SW 1271 (cell line): ENCODE measurements at places on chromosomes 12 and 14.

DNA sequence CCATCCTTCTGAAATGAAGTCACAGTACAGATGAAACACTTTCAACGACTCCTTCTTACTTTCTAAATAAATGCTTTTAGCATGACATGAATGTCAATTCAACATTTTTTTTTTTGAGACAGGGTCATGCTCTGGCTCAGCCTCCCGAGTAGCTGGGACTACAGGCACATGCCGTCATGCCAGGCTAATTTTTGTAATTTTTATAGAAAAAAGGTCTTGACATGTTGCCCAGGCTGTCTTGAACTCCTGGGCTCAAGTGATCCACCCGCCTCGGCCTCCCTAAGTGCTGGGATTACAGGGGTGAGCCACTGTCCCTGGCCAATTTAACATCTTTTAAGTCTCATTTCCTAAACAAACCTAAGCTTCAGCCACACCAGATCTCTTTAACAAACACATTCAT, 16.4 kb downstream of the GALNT6 start:
- no peak for DNase-seq

DNA sequence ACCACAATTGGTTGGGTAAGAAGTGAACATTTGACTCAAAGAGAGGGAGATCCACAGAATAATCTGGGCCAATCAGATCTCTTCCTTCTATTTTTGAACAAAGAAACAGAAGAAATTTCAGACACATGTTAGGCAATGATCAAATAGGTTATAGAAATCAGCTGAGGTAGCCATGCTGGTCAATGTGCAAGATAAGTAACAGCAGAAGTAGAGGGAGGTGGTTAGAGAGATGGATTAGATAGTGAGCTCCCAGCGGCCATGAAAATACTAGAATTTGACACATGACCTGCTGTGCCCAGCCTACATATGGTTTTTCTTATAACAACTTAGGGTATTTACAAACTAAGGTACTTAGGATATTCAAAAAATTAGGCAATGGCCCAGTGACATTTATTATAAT, 230.9 kb upstream of the ARID2 start:
- DNase-seq, result no peak

- DNase-seq, result no peak
These were observed 49.4 kb downstream of the CD9 start for GRCh38 chr12:6249580-6249979.

- no peak for DNase-seq
These were observed 3.8 kb downstream of the MLH3 start for GRCh38 chr14:75047506-75047905.

DNA sequence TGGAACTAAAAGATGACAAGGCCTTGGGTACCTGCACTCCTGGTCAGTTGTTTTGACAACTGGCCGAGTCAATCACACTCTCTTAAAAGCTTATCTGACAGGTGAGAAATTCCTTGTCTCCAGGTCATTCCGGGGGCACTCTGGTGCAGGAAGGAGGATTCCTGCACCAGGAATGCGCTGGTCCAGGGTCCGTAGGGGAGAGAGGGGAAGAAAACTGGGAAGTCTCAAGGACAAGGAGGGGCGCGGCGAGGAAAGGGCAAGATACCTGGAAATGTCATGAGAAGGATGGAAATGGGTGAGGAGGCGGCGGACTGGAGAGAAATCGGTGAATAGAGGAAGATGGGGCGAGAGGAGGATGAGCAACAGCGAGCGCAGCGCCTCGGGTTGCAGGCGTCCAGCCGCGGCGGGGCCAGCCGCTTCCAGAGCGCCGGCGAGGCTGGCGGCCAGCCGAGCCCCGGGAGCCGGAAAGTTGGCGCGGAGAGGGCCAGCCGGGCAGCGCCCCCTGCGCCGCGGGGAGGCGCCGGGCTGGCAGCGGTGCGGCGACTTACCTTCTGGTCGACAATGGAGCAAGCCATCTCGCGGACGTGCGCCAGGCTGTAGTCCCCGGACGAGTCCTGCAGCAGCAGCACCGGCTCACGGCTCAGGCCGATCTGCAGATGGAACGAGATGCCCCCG, 809 bp downstream of the PRKD1 start:
- DNase-seq, result no peak

- no peak for DNase-seq
These were observed 53.8 kb downstream of the PLEKHG3 start for GRCh38 chr14:64758025-64758521.

- DNase-seq, result no peak
These were observed 234.0 kb downstream of the ETNK1 start for GRCh38 chr12:22858849-22859570.

- no peak for DNase-seq
These were observed 4.7 kb downstream of the NAB2 start for GRCh38 chr12:57093415-57094207.

DNA sequence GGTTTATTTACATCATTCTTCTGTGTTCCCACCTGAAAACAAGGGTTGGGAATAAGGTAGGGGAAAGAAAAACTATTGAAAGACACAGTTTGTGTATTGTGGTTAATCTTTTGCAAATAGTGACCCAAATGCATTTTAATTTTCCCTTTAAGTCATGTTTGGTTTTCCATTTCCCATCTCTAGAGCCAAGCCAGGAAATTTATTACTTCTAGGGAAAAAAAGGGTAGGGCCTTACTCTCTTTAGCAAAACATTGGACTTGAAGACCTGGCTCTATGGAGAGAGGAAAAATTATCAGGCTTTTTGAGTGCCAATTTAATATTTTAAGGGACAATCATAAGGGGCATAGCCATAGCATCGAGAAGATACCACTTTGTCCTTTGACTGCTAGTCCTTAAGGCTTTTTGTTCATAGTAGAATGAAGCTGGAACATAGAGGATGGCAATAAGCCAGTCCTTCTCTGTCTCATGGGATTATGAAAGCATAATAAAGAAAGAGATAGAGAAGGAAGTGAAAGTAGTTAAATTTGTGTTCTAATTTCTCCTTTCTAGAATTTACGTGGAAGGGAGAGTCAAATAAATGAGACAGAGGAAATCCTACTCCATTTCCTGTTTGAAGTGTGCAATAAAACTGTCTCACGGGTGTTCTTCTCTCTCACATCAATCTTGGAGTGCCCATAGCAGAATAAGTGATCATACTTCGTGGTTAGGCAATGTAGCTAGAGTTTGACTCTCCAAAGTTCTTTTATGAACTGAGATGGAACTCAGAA, 50.9 kb upstream of the PPFIA2 start:
- no peak for DNase-seq

GRCh38 chr14:106879241-106879640, 1352.9 kb downstream of the TMEM121 start:
- DNase-seq, result peak; percentile 52

DNA sequence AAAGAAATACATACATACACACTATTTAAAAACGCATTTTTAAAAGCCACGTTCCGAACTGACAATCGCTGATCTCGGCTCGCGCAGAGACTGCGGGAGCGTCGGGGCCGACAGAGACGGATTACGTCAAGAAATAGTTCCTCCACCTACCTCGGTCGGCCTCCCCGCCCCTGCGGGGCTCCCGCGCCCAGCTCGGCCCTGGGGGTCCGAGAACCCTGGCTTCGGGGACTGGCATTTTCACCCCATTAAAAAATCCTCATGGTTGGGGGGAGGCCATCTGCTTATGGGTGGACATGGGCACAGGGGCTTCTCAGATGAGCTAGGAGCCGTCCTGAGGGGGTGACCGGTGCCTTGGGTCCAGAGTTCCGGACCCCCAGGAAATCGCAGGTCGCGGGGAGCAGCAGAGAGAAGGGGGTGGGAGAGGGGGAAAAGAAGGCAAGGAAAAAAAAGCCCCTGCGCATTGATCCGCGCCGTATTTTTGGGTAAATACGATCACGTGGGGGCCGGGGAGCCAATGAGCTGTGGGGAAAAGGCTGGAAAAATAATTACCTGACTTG, 324 bp upstream of the HOXC9 start:
- DNase-seq, result peak; percentile 38

DNA sequence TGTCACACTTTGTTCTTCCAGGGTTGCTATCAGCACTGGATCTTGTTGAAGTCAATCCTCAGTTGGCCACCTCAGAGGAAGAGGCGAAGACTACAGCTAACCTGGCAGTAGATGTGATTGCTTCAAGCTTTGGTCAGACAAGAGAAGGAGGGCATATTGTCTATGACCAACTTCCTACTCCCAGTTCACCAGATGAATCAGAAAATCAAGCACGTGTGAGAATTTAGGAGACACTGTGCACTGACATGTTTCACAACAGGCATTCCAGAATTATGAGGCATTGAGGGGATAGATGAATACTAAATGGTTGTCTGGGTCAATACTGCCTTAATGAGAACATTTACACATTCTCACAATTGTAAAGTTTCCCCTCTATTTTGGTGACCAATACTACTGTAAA, 23.7 kb downstream of the VTI1B start:
- no peak for DNase-seq

- DNase-seq, result no peak
These were observed 7.6 kb downstream of the B4GALNT1 start for GRCh38 chr12:57625261-57626032.

GRCh38 chr12:63276537-63277365, 125.8 kb upstream of the AVPR1A start:
- no peak for DNase-seq
